Activated T-cell treated with anti-CD3 and anti-CD28 coated beads, Interleukin-2, amount 50 U/mL, for 48 hours (primary cell): ENCODE measurements at places on chromosomes 5 and 9.
A peak's percentile ranks its signal among the peaks of the same experiment; 100 is the strongest.

GRCh38 chr9:134895908-134896833, 15.6 kb downstream of the FCN2 start:
- peak; percentile 10 for DNase-seq

GRCh38 chr5:655406-655805, 37.7 kb downstream of the TPPP start:
- no peak for DNase-seq

GRCh38 chr5:41309275-41309674, 95.9 kb upstream of the C6 start:
- no peak for DNase-seq

DNA sequence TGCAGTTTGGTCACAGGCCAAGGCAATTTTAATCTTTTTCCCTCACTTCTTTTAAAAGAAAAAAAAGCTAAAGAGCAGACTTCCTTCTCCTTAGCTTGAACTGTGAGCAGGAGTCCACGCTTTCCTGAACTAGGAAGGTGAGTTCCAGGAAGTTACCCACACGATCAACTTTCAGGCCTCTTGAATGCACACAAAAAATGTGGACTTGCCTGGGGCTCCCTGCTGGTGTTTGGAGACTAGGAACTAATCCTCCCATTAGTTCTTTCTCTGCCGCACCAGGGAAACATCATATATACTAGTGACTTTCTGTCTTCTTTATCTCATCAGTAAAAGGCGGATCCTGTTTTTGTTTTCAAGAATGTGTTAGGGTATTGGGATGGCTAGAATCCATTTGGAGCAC, 240.0 kb downstream of the GOLPH3 start:
- no peak for DNase-seq

DNA sequence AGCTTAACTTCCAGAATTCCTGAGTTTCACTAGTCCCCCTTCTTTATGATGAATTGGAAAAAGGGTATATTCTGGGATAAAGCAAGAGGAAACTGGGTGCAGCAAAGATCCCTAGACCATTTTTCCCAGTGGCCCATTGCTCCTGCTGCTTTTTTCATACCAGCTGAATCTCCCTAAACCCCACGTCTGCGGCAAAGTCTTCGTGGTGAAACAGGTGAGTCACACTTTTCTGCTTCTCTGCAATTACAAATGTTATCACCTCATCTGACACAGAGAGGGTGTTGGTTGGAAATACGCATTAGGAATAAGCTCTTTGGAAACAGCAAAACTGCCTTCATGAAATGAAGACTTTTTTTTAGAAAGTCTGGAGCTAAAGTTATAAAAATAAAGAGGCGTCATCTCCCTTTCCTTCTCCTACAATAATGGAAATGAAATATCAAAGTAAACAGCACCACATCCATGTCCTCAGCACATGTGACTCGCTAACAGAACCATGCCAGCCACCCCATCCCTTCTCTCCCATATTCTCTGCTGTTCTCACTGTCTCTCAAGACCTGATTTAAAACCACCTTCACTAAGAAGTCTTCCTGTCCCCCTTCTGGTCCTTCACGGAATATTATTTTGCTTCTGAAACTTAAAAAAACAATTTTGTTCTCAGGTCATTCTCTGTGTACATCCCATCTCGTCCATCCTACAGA, 39.5 kb upstream of the GLRX start:
- DNase-seq: peak; percentile 37

DNA sequence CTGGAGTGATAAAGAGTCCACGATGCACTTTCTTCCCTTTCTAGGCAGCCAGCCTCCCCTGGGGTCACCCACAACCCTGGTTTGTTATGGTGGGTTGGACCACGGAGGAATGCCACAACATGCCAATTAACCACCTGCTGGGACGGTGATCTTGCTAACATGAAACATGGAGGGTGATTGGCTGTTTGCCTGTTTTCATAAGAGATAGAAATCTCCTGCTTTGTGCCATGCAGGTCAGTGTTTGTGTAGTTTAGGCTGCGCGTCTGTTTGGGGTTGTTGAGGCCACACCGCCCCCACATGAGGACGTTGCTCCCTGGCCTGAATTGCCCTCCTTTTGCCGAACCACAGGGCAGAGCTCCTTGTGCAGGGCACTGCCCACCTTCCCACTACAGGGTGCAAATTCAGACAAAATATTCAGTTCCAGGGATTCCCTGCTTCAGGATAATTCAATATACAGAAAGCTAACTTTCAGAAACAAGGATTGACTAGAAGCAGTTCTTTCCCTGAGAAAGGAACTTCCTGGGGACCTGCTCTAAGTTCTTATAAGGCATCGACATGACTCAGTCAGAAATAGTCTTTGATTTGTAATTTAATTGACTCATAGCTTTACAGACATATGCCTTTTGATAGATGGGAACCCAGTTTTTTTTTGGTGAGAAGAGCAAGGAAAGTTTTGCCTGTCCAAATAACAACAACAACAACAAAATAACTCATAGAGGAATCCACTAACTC, 427.6 kb downstream of the GADD45G start:
- no peak for DNase-seq

DNA sequence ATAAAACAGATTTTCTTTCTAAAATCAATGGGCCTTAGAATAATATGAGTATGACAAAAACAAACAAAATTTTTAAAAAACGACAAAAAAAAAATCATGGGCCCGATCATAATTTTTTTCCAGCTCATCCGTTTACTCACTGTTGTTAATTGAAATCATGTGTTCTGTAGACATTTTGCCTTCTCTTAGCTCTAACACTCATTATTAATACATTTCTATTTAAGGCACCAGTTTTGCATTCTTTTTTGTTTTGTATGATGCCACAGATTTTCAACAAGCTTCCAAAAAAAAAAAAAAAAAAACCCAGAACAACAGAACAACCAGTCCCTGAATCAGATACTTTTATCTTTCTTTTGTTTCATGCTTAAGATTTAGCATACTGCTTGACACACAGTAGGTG, 86.4 kb downstream of the PRLR start:
- no peak for DNase-seq

DNA sequence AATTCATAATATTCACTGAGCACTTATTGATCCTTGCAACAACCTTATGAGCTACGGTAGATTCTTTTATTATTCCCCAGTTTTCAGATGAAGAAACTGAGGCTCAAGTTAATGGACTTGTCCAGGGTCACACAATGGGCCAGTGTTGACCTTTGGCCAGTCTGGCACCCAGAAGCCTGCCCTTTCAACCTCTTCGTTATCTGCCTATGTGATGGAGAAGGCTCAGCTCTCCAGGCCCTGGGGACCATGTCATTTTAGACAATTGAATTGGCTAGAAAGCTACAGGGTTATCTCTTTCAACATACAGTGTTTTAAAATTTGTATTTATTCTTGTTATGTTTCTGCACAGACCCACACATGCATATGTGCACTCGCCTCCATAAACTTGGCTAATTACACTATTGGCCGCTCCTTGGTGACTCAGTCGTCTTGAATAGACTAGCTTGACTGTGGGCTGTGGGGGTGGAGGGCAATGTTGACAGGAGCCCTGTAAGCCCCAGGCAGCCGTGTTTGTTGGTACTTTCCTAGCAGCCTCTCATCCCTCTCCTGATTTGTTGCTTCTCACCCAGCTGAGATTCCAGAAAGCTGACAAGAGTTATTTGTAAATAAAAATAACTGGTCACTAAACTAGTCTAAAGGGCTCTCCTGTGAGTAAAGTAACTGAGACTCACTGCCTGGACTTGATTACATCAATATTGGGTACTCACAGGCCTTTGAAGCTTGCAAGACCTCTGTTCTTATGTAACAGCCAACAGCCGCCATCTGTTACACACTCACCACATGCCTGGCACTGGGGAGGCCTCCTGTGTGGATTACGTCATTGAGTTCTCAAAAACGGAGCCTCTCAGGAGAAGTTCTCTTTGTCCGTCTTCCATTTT, 8.5 kb upstream of the ANGPTL2 start:
- no peak for DNase-seq

DNA sequence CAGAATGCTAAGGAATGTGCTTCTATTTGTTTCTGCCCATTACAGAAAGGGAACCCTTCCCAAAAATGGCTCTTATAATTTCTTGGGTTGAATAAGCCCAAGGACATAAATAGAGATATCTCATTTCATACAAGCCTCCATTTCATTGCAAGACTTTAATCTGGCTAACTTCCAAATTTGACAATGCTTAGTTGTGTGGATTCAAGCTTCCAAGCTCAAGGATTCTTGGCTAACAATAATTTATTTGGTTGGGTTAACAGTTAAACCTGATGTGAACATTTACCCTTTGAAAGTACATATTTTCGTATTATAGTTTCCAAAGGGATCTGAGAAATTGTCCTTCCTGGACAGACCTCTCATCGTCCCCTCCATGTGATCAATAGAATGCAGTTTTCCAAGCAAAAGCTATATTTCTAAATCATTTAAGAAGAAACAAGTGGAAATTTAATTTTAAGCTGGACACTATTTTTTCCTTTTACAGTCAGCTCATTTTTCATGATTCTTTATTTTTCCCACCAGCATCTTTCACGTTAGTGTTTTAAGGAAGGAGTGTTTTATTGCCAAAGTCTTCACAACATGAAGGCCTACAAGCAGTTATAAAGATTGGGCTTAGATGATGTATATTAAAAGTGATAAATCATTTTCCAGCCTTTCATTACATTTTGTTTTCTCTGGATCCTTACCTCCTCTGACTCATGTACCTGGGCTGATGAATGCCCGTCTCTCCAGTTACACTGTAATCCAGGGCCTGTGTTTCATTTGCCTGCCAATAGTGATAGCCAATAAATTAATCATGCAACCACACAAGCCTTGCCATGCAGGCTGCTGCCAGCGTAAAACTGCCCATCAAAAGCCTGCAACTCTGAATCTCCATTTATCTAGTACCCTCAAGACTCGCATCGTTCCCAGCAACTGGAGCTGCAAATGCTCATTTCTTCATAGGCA, 176.7 kb downstream of the NTRK2 start:
- no peak for DNase-seq

- no peak for DNase-seq
Observed at GRCh38 chr9:76562511-76562911, 103.5 kb downstream of the GCNT1 start.

- no peak for DNase-seq
Observed at GRCh38 chr5:102307232-102307631, 11.1 kb upstream of the SLCO4C1 start.

DNA sequence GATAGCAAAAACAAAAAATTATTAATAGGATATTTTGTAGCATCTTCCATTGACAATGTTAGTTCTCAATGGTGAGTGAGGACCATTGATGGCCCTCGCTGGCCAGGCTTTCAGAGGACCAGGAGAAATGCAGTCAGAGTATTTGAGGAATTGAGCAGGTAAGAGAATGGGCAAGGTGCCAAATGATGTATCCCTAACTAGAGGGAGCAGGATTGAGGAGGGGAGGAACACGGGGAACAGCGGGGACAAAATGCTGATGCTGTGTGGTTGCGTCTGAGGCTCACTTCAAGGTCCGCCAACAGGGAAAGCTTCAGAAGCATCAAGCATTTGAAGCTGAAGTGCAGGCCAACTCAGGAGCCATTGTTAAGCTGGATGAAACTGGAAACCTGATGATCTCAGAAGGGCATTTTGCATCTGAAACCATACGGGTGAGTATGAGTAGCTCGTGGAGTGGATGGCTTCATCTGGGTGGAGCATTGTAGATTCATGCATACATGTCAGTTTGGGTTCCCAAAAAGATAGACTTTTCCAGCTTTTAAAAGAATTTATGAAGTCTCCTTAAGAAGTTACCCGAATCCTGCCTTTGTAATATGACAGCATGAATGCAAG, 16.2 kb downstream of the SPTAN1 start:
- DNase-seq: no peak

- DNase-seq: no peak
Observed at GRCh38 chr5:106136061-106136460, 1534.7 kb downstream of the EFNA5 start.

- DNase-seq: no peak
Observed at GRCh38 chr9:71822935-71823334, 54.6 kb upstream of the CEMIP2 start.

- DNase-seq: no peak
Observed at GRCh38 chr9:103913899-103914298, 180.2 kb upstream of the SMC2 start.

- DNase-seq: no peak
Observed at GRCh38 chr5:140228364-140228837, 53.4 kb downstream of the CYSTM1 start.

GRCh38 chr5:107563959-107564544, 106.7 kb downstream of the EFNA5 start:
- no peak for DNase-seq

- no peak for DNase-seq
Observed at GRCh38 chr5:121218086-121218485, 633.6 kb upstream of the FTMT start.

GRCh38 chr5:36033047-36033446, 33.6 kb downstream of the UGT3A2 start:
- DNase-seq: no peak

DNA sequence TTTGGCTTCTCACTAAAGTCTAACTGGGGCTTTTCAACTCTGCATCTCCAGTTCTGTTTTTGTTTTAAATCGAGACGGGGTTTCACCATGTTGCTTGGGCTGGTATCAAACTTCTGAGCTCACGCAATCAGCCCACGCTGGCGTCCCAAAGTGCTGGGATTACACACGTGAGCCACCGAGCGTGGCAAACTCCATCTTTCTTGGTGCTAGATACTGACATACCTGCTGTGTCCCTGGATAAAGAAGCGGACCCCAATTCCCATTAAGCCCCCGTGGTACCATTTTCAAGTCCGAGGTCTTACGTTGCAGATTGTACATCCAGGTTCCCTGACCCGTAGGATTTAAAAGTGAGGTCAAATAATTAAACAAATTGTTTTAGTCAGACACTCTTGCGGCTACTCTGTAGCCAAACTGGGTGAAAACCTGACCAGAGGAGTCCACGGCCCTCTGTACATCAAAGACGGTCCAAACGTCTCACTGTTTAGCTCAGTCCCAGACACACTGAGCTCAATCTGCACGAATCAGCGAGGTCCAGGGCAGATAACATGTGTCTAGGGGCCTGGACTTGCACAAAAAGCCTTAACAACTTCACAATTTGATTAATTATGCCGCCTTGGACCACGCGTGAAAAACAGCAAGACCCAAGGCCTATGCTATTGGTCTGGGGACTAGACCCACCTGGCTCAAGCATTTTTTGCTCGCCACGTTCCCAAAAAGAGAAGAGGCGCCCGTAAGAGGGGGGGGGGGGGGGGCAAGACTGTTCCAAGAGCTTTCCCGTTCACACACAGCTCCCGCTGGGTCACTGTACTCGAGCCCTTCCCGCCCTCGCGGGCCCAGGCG, 727 bp upstream of the DNAJA1 start:
- DNase-seq: no peak

GRCh38 chr9:389159-389558, 174.5 kb downstream of the DOCK8 start:
- no peak for DNase-seq

DNA sequence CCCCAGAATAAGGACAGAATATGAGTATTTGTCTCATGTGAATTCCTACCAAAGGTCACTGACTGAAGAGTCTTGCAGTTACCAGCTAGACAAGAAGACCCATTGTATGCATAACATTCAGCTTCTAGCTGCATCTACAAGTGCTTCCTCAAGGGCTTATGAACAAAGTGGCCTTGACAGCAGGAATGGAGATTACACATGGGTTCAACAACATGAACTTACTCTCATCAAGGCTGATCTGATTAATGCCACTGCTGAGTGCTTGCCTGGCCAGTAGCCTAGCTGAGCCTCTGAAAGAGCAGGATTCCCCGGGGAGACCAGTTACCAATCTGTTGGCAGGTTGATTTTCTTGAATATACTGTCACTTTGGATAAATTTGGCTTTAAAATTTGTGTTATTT, 76.7 kb upstream of the CHD1 start:
- DNase-seq: no peak

GRCh38 chr5:13357929-13358328, 586.6 kb downstream of the DNAH5 start:
- DNase-seq: no peak
